Anterior cingulate cortex (tissue), 58 donors: ENCODE measurements at places on chromosomes 6 and 20.

GRCh38 chr6:39057251-39058155, 8.9 kb downstream of the GLP1R start:
- DNase-seq: no peak

GRCh38 chr6:69801225-69801624, 4.4 kb upstream of the LMBRD1 start:
- no peak for DNase-seq

DNA sequence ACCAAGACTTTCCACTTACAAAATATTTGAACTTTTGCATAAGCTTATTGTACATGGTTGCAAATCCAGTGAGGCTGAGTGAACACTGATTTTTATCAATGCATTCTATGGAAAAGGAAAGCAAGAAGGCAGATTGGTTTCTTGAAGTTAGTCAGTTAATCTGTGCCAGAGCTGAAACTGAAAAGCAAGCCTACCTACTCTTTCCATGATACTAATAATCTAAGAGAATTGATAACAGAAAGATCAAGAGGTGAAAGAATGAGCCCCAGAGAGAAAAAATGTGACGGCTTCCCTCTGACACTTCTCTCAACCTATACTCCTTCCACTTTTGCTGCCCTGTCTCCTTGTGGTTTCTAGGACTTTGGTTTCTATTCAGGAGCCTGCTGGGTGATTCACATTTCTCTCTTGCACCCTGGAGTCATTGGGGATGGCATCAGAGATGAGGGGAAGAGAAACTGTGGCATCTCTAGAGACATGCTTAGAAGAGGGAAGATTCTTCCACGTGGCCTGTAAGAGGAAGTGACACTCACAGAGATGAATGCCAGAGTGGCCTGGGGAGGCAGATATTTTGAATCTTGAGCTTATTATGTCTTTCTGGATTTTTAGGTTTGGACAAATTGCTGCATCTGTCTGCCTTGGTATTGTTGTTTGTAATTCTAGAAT, 158.6 kb upstream of the RIMS1 start:
- DNase-seq: no peak

- DNase-seq: no peak
Observed at GRCh38 chr20:4813076-4813862, 91.6 kb downstream of the PRND start.

GRCh38 chr6:131159578-131159977, 24.3 kb downstream of the AKAP7 start:
- no peak for DNase-seq

DNA sequence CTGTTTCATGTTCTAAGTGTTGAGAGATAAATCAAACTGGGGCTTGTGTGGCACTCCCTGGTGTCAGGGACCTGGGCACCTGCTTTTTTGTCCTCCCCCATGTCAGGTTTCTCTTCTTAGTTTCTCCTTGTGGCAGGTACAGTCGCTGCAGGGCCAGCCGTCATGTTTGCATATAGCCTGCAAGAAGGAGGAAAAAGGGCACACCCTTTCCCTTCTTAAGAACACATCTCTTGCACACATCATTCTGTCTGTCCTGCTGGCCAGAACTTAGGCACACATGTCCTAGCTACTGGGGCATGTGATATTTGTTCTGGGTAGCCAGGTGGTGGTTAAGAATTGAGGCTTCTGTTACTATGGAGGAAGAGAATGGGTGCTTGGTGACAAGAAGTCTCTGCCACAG, 27.9 kb downstream of the CDC5L start:
- DNase-seq: no peak

- DNase-seq: no peak
Observed at GRCh38 chr6:17869753-17870050, 117.7 kb downstream of the KIF13A start.

DNA sequence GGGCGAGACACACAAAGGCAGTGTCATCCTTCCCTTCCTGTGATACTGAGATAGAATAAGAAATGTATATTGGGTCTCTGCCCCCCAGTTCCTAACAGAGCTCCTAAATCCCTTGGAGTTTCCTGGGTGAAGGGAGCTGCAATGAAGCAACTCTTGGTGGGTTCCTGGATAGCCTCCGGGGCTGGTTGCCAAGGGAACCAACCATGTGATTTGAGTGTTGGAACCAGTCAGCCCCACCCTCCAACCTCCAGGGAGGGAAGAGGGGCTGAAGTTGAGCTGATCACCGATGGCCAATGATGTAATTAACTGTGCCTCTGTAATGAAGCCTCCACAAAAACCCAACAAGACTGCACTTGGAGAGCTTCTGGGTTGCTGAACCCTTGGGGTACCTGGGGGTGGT, 116.6 kb downstream of the SLC22A3 start:
- DNase-seq: no peak

DNA sequence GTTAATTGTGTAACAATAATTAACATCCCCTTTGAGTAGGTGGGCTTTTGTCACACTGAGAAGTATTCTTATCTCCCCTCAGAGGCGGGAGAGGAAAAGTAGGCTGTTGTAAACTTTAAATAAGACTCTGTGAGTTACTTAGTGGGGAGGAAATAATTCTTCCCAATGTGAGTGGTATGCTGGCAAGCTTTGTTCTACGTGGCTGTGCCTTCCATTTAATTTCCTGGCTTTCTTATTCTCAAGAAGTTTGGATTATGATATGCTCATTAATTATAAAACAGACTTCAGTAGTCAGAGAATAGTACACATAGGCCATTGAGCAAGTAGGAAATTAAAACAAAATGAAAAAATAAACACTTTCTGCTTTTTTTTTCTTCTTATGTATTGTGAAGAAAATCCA, 19.1 kb downstream of the ADGRB3 start:
- no peak for DNase-seq

- DNase-seq: no peak
Observed at GRCh38 chr20:36301359-36302119, 4.6 kb upstream of the DLGAP4 start.

DNA sequence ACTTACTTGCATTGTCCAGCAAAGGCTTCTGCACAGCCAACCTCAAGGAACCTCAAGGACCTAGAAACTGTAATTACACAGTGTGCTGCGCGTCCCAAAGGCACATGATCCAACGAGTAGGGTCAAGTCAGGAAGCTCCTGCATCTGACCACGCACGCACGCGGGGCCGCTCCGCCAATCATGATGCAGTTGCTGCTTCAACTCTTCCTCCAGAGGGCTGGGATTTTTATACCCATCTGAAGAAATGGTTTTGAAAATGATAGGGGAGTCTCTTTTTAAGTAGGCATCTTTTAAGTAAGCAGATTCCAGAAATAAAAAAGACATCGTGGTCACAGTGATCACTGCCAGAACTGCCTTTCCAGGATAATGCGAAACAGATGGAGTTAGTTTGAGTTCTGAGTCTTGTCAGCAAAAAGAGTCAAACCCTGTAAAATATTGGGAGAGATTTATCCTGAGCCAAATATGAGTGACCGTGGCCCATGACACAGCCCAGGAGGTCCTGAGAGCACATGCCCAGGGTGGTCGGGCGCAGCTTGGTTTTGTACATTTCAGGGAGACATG, 34.0 kb downstream of the KIF25 start:
- DNase-seq: no peak

DNA sequence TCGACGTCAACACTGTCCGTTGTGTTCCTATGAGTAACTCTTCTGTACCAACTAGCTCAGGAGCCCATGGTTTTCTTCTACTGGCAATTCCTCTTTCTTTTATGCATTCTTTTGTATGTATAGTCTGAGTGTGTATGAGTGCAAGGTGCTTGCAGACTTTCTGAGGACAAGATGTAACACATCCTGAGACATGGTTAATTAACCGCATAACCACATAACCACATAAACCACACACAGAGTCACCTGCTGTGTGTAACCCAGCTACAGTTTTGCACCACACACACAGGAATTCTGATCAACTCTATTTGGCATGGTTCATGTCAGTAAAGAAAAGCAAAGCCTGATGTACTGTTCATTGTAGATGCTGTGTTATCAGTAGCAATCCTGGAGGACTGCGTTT, 98.6 kb downstream of the DACT2 start:
- no peak for DNase-seq

GRCh38 chr6:121826156-121826810, 390.8 kb downstream of the GJA1 start:
- no peak for DNase-seq

GRCh38 chr6:7267071-7267465, 45.9 kb downstream of the SSR1 start:
- no peak for DNase-seq

GRCh38 chr6:152268846-152269442, 368.2 kb downstream of the SYNE1 start:
- DNase-seq: no peak

DNA sequence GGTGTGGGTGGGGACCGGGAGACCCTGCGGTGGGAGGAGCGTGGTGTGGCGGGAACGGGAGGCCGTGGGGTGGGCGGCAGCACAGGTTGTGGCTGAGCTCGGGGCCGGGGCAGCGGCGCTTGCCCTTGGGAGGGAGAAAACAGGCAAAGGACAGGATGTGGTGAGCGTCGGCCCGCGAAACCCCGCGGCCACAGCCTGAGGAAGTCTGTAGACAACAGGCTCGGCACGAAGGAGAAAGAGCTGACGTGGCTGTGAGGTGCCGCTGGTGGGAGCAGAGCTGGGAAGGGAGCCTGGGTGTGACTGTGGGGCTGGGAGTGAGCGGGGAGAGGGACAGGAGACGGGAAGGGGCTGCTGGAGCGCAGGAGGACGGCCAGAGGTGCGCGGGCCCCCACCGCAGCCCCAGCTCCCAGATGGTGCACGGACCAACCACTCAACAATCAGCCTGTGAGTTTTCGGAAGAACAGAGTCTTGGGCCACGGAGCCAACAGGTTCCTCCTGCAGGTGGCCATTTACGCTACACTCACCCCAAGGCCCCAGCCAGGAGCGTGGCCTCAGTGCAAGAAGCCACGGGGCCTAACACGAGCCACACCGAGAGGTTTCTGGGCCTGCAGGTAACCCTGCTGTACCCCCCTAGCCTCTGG, 202.8 kb downstream of the DLL1 start:
- no peak for DNase-seq

DNA sequence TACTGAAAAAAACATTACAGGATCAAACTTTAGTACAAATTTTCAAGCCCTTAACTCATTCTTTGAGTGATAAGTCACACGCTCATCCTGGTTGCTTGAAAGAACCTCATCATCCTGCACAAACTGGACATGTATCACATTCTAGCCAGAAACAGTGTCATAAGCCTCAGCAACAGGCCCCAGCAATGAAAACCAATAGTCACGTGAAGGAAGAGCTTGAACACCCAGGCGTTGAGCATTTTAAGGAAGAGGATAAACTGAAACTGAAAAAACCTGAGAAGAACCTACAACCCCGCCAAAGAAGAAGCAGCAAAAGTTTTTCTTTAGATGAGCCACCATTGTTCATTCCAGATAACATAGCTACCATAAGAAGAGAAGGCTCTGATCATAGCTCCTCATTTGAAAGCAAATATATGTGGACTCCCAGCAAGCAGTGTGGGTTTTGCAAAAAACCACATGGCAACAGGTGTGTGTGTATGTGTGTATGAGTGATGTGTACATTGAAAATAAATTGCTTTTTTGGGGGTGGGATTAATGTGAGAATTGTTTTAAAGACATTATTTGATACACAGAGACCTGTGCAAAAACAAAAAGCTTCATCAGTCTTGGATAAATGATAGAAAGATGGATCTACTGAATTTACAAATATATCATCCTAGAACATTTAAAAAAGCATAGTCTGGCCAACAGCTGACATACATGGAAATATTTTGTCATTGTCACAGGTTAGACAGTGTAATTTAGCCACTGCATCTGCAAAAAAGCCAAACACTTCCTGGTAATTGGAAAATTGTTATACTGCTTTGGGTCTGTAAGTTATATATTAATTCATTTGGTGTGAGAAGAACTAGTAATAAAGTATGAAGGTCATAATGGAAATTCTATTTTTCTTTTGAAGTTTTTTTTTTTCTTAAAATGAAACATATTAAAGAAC, 50.1 kb downstream of the PHF3 start:
- no peak for DNase-seq

DNA sequence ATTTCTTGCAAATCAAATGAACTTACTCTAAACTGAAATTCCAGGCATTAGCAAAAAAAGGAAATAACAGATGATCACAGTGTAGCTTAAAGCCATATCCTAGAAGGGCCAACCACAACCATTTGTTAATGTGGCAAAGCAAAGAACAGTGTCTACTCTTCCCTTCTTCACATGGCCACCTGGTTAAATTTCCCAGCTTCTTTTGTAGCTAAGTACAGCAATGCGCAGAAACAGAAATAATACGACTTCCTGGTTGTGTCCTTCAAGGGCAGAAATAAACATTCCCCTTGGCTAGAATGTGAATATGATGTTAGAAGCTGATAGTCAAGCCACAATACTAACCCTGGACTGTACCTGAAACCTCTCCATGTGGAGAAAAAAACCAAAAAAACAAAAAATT, 9.6 kb downstream of the SNX3 start:
- no peak for DNase-seq

DNA sequence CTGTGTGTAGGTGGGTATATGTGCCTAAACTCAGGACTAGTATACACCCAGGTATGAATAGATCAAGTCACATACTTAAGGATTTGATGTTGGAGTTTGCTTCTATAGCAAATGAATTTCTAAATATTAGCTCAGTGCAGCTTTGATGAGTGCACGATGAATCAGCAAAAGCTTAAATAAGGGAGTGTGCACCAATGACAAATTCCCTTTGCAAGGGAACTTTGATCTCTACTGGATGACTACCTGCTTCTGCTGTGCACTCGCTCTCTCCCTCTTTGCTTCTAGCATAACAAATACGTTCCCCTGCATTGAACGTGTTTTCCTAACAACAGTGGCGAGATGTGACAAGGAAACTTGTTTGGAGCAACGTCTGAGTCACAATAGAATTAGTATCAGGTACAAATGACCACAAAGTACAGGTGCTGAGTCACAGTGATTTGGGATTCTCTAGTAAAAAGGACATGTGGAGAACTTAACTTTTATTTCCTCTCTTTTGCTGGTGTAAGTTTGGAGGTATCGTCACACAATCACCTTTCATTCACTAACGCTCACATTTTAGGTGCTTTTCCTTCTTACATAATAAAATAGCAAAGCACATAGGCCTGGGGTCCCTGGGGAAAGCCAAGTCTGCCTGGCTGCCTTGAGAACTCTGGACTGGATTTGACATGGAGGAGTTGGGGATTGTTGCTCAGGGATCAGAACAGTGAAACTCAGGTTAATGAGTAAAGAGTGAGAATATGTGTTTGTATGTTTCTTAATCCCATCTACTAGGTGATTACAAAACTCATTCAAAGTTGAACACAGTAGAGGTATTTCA, 49.7 kb downstream of the KLHL31 start:
- DNase-seq: no peak

DNA sequence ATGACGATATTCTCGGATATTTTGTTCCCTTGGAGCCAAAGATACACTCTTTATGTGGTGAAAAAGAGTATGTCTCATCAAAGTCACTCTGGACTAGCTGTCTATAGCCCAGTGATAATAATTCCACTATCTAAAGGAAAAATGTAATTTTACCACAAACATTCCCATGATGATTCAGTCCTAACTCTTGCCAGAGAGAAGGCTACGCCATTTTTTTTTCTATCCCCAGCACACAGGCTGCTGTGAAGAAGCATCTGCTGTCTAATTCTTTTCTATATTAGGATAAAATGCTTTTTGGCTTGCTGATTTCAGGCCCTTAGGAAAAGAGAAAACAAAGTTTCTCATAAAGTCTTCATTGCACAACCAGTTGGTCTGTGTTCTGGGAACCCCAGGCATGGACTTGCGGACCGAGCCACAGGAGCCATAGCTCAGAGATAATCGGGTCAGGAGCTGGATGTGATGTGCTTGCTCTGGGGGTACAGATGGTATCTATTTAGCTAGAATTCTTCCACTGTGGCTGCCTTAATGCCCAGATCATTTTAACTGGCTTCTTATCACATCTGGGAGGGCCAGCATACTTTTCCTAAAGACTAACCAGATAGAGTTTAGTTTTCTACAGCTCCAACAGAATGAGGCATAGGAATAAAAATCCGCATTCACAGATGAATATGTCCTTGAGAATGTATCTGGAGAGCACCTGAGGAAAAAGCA, 683.7 kb upstream of the ID4 start:
- no peak for DNase-seq
